ENCODE measurements at places on chromosomes 4 and X. TPM values are rescaled to one million over a fixed set of nuclear protein-coding genes. Genes with fewer than 3 reads are reported as not detected.

The FHIP1A gene
- total RNA-seq = 0.34 TPM

The TMPRSS11B gene
- not detected for total RNA-seq

The MXRA5 gene
- total RNA-seq = 1.7 TPM

The TAF7L gene
- not detected for total RNA-seq

The KIAA1210 gene
- not detected for total RNA-seq

The PPP1R2C gene
- 0.51 TPM for total RNA-seq

The MAGEA1 gene
- not detected for total RNA-seq

The HAUS7 gene
- total RNA-seq = 14.2 TPM

The TMEM150C gene
- 24.6 TPM for total RNA-seq

The ARHGAP6 gene
- total RNA-seq = 40.3 TPM

The AREG gene
- total RNA-seq = 8.1 TPM

The CXCL6 gene
- 0.22 TPM for total RNA-seq

The SLC6A14 gene
- total RNA-seq = not detected
